ENCODE measurements at places on chromosomes 6 and 20.

GRCh38 chr20:34531608-34532265 is 15.5 kb downstream of the DYNLRB1 start:
- DNase-seq, result no peak

- DNase-seq, result no peak
These were observed 260.6 kb downstream of the HIVEP2 start for GRCh38 chr6:142684371-142684770.

DNA sequence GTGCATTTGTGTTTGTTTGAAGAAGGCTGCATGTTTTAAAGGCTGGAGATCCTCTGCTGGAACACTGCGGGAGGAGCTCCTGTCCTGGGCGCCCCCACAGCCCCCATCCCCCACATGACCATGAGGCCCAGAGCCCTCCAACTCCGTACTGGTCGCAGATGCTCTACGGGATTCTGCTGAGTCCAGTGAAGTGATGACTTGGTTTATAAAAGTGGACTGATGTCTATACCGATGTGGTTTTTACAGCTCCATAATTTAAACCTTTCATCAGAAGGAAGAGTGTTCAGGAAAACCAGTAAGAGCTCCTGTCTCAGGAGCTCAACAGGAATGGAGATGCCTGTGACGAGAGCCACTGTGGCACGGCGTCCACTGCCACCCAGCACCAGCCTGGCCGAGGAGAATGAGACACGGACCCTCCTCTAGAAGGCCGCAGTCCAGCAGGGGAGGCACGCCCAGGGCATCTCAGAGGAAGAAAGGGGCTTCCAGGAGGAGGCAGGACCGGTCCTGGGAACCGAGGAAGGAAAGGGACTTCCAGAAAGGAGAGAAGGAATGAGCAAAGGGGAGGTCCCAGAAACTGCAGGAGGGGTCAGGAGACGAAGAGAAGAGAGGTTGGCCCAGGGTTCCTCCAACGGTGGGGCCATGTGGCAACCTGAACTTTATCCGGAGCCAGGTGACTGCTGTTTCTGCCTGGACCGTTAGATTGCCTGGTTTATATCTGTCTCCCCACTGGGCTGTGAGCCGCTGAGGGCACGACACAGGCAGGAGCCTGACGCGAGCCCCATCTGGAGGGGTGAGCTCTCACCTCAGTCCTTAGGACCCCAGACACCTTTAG is 26.9 kb downstream of the BFSP1 start:
- DNase-seq, result no peak

DNA sequence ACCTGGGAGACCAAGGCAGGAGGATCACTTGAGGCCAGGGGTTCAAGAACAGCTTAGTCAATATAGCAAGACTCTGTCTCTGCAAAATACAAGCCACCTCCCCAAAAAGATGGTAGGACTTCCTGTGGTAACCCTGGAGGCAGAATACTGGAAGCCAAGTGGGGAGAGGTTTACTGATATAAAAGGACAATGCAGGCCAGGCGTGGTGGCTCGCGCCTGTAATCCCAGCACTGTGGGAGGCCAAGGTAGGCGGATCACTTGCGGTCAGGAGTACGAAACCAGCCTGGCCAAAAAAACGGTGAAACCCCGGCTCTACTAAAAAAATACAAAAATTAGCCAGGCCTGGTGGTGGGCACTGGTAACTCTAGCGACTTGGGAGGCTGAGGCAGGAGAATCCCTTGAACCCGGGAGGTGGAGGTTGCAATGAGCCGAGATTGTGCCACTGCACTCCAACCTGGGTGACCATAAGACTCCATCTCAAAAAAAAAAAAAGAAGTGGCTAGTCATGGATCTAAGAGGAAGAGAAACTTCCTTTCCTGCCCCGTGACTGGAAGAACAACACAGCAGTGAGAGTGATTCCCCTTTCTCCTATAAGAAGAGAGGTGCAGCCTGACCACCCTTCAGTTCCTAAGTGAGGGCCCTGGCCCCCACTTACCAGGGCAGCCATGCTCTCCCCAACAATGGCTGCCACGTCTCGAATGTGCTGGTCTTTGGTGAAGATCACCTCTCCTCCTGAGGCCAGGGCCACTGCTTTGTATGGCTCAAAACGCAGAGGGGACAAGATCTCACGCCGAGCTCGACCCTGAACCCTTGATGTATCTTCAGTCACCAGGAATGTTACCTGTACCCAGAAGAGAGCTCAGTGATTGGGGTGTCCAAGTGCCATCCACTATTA is 6.2 kb downstream of the SAPCD1 start:
- no peak for DNase-seq

GRCh38 chr6:111087871-111088667 is 766 bp downstream of the SLC16A10 start:
- DNase-seq, result no peak

- DNase-seq, result no peak
These were observed 59.1 kb downstream of the RIPOR3 start for GRCh38 chr20:50632236-50632635.

DNA sequence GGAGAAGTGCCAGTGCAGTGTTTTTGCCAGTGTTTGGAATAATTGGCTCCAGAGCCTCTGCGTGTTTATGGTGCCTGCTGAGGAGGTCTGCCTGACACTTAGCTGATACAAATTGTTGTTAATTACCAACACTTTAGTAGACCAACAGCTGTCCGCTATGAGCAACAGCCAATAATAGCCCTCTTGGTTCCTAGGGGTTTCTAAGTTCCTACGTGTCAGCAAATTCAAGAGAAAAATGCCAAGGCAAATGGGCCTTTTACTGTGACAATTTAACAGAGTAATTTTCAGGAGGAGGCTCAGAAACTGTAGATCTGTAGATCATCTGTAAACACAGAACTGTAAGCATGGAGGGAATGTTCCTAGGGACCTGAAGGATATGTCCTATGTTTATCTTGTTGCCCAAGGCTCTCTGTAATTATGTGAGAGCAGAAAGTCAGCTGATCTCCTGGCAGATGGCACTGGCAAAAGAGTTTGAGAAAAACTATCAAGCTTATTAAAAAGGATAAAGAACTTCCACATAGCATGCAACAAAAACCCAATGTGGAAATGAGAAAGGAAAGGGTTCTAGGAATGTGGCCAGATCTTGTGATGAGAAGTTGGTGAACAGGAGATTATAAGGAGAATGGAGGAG is 157.7 kb downstream of the GJA1 start:
- no peak for DNase-seq

DNA sequence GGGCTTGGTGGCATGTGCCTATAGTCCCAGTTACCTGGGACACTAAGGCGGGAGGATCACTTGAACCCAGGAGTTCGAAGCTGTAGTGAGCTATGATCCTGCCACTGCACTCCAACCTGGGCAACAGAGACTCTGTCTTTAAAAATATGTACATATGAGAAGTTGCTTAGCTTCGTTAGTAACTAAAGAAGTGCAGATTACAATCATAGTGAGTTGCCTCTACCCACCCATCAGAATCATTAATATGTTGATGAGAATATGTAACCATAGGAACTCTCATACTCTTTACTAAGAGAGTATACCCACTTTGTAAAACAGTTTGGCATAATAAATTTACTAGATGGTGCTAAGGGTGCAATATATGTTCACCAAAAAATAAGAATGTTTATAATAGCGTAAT is 54.0 kb downstream of the EFHC1 start:
- DNase-seq, result no peak

DNA sequence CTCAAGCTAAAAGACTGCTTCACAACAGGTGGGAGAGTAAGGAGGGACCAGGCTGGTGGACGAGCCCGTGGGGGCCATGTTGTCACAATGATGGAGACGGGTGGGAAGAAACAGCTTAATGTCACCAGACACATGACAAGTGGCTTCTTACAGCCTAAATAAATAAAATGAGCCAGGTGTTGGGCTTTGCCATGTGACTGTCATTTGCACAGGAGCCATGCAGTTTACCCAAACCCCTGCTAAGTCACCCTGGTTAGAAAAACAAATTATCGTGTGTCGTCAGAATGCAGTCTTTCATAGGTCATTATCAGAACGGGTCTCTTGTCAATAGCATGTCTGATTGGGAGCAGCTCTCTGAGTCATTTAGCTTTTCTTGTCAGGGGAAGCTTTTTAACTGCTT is 18.5 kb downstream of the BTBD3 start:
- no peak for DNase-seq

GRCh38 chr6:18577491-18577890 is 190.3 kb downstream of the RNF144B start:
- no peak for DNase-seq

DNA sequence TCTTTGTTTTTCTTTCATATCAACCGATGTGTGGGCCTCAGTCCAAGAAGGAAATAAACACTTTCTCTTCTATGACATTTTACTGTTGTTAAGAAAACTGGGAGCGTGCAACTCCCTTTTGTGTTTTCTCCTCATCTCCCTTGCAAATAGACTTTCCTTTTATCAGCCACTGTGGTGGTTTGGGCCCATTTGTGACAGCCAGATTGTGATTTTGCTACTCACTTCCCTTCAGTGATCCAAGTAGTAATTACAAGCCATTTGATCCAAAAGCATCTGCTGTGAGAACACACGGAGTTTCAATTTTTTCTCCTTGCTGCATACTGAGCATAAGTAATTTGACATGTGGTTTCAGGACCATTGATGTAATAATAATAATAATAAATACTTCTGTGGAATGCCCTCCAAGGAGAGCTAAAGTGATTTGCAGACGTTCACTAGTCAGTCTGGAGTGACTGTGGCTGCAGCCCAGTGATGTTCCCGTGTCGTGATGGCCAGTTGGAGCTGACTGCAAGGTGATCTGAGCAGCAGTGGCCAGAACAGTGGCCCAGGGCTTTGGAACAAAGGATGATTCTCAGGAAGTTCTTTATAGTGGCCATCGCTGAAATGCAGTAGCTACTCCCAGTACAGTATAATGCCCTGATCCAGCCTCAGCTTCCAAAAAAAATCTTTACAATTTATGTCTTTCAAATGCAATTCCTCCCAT is 91.9 kb upstream of the CLDN20 start:
- no peak for DNase-seq

DNA sequence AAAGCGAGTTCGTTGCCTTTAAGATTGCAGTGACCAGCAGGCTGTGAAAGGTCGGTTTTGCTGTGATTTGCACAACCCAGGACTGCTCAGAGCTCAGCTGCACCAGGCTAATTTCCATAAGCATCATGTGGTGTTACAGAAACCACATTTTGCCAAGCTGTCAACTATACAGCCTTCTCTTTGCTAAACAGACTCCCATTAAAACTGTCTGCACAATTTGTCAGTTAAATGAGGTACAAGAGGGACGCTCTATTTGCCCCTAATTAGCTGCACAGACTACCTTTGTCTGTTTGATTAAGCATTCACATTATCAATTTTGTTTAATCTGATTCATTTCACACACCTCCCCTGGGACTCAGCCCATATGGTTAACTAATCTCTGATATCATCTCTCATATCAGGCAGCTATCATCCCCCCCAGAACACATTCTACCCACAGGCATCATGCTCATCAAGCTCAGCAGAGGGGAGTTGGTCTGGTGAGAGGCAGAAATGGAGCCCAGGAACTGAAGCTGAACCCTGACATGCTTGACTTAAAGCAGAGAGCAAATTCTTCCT is 62.1 kb downstream of the OLIG3 start:
- no peak for DNase-seq

DNA sequence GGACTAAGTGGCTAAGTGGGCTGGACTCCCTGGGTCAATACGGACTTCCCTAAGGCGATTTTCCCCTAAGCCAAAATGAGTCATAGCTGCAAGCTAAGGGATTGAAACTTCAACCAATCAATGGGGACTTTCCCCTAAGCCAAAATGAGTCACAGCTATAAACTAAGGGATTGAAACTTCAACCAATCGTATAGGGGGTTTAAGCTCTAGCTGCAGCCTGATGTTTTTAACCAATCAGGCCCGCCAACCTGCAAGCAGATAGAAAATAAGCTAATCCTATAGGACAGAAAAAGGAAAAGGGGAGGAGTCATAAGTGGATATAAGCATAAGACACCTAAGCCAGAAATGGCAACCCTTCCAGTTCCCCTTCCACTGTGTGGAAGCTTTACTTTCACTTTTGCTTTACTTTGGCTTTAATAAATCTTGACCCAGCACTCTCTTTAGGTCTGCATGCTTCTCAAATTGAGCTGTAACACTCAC is 655.0 kb upstream of the HS3ST5 start:
- no peak for DNase-seq

DNA sequence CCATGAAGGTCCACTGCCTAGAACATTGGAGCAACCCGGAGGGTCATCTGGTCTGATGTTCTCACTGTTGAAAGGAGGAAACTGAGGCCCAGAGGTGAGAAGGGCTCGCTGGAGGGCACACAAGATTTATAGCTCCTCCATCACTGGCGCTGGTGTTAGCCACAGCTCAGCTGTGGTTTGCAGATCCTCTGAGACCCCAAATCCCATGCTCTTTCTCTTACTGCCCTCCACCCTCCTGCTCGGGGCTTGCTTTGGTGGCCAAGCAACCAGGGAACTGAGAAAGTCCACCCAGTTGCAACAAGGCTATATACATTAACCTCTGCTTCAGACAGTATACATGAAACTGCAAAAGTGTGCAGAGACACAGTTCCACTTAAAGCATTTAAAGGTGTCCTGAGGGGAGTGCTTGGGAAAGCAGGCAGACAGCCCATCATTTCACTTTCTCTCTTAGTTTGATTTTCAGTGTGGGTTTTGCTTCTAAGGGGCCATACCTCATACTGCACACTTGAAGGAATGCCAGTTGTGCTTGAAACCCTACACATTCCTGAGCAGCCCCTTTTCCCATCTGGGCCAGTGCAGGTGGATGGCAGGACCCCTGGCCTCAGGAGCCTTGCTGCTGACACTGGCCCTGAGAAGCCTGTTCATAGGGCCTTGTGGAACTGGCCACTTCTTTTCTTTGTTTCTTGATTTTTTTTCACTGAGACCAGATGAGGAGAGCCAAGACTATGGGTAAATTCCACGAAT is 347.6 kb downstream of the CDC5L start:
- DNase-seq, result no peak

DNA sequence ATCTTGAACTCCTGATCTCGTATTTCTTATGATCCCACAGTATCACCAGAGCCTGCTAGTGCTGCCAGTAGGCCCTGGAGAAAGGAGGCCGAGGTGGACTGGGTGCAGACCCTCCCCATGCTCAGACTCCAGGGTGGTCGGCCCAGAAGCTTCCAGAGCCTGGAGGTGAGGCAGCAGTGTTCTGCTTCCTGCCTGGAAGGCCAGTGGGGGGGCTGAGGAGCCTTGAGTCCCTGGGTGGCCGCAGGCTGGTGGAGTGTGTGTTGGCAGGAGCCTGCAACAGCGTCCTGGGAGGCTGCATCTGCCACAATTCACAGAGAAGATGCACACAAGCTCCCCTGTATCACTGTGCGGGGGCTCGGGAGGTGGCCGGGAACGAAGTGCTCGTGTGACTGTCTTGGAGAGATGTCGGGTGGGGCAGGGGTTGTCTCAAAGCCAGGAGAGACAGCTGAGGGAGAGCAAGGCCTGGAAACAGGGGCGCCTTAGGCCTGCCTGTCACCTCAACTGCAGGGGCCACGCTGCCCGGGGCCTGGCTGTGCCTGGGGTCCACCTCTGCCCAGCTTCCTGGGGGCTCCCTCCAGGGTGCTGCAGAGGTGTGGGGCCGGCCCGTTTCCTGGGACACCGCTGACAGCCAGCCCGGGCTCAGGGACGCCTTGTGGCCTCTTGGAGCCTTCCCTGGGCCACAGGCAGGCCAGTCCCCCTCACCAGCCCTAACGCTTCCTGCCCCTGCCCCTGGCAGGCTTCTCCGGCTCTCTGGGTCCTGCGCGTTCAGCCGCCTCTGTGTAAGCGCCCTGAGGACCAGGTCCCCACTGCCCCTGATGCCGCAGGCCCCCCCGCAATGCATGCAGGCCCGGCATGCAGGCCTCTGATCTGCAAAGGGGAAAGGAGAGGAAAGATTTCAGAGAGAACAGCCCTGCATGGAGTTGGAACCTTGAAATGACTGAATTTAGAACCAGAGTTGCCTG is 24.2 kb upstream of the MAS1 start:
- no peak for DNase-seq

Measured in amniotic stem cell (primary cell).